Regular cardiac myocyte (primary cell): ENCODE measurements at places on chromosomes 2 and 18. TPM values are rescaled to one million over a fixed set of nuclear protein-coding genes. Genes with fewer than 3 reads are reported as not detected.

Gene LIPG
- total RNA-seq: 24.5 and 48.9 TPM in 2 replicates

Gene RMDN2
- 6.3 and 12.4 TPM in 2 replicates for total RNA-seq

Gene LYG1
- 0.19 and 0.85 TPM in 2 replicates for total RNA-seq

Gene GULP1
- 38.7 and 38.9 TPM in 2 replicates for total RNA-seq

Gene SULT1C2
- total RNA-seq: under 0.01 and 0.85 TPM in 2 replicates

Gene DHRS9
- under 0.01 and 0.19 TPM in 2 replicates for total RNA-seq

Gene CDH19
- total RNA-seq: 1.3 and 2.0 TPM in 2 replicates

Gene TRABD2A
- 2.5 and 9.8 TPM in 2 replicates for total RNA-seq

Gene CXCR1
- total RNA-seq: not detected in 2 replicates

Gene KRTCAP3
- not detected in 2 replicates for total RNA-seq

Gene FSIP2
- under 0.01 and 0.19 TPM in 2 replicates for total RNA-seq

Gene PLGLB2
- 0.38 and 2.3 TPM in 2 replicates for total RNA-seq

Gene ZNF236
- total RNA-seq: 8.7 and 9.4 TPM in 2 replicates

Gene RASGRP3
- total RNA-seq: 2.5 and 4.8 TPM in 2 replicates

Gene AP1S3
- 18.0 and 28.0 TPM in 2 replicates for total RNA-seq

Gene RFX8
- total RNA-seq: 5.6 and 6.7 TPM in 2 replicates

Gene BOLL
- not detected in 2 replicates for total RNA-seq

Gene SP9
- not detected in 2 replicates for total RNA-seq

Gene TCF23
- total RNA-seq: not detected in 2 replicates

Gene KCNJ3
- total RNA-seq: not detected in 2 replicates

Gene SALL3
- total RNA-seq: under 0.01 and 0.19 TPM in 2 replicates

Gene GPC1
- 42.9 and 55.0 TPM in 2 replicates for total RNA-seq

Gene C2orf78
- not detected in 2 replicates for total RNA-seq

Gene INHBB
- total RNA-seq: 0.85 TPM in 1 of 2 replicates, not detected in the other

Gene HES6
- total RNA-seq: 0.56 and 1.3 TPM in 2 replicates

Gene PFN4
- total RNA-seq: 0.28 and 0.38 TPM in 2 replicates

Gene ACTG2
- under 0.01 and 0.19 TPM in 2 replicates for total RNA-seq

Gene MYCN
- total RNA-seq: 0.28 TPM in 1 of 2 replicates, not detected in the other

Gene DCDC2C
- total RNA-seq: not detected in 2 replicates

Gene SP140
- 0.77 TPM in 1 of 2 replicates, not detected in the other for total RNA-seq

Gene CRYGC
- not detected in 2 replicates for total RNA-seq

Gene TMEFF2
- under 0.01 TPM in 2 replicates for total RNA-seq

Gene RAB6C
- total RNA-seq: under 0.01 TPM in 1 of 2 replicates, not detected in the other

Gene UGT1A5
- total RNA-seq: not detected in 2 replicates
